ENCODE measurements at places on chromosomes 4 and X.

DNA sequence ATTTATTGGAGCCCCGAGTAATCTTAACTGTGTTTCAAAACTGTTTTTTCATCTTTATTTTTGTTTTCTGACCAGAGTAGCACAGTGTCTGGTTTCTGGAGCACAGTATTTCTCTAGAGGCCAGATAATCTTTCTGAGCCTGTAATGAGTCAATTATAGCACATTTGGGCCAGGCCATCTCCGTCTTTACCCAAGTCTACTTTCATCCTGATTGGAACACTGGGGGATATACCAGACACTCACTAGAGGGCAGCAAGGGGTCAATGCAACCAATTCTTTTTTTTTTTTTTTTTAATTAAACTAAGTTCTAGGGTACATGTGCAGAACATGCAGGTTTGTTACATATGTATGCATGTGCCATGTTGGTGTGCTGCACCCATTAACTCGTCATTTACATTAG, 282.0 kb downstream of the ARHGAP24 start:
- DNase-seq = no peak

DNA sequence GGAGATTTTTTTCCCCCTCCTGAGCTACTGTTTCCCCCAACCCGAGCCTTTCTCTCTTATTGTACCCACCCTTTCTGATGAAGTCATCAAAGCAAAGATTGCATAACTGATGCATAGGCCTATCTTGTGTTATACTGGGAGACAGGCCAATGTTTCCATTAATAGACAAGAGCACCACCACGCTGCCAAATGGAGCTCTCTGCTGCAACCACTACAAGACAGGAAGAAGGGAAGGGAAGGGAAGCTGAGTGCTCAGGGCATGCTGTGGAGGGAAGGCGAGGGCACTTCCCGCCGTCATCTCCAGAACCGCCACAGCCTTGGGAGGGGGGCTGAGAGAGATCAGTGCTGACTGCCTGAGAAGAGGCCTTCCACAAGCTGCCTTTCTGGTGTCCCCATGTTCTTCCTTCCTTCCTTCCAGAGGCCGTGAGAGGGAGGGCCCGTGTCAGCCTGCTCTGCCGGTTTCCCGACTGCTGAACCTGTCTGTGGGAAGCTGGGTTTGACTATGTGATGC, 75.0 kb downstream of the MGST2 start:
- peak; percentile 15 for DNase-seq

DNA sequence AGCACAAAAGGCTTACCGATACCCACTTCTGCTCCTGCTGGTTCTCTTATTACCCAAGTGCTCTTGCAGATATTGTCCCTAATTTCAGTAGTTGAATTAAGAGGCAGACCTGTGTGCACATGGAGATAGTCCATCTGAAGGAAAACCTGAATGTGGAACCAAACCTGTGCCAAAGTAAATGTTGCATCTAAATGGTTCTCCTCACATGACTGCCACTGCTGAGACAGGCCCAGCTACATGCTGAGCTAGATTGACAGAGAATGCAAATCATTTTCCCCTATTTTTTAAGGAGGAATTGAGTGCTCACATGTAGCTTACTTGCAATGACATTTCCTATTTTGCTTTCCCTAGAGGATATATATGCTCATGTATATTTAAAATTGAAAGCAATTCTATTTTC, 609.1 kb upstream of the TECRL start:
- no peak for DNase-seq

GRCh38 chrX:45513042-45513441, 312.4 kb upstream of the DIPK2B start:
- DNase-seq = no peak

DNA sequence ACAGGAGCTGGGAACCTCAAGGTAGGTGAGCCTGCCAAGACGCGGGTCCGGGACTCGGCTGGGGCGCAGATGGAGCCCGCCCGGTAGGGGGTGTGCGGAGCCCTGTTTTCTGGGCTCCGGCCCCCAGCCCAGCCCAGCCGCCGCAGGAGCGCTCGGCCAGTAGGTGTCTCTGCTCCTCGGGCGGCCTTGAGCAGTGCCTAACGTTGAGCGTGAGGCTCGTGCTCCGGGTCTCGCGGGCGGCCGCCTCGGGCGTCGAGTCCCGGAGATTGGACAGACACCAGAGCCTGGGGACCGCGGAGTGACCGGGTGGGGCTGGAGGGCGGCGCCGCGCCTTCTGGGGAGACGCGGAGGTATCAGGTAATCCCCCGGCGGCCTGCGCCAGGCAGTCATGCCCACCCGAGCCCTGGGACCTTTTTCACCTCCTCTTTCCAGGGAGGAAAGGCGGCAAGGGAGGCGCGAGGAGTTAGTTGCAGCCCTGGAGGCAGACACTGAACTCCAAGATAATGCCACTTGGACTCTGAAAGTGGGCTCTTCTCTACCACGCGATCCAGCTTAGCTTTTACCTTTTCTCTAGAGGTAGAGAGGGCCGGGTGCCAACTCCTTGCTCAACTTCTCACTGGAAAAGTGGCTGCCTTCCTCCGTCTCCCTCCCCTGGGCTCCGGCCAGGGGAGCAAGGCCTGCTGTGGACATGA, 14.5 kb upstream of the FGG start:
- no peak for DNase-seq

- DNase-seq = no peak
These were observed 45.4 kb downstream of the INTS12 start for GRCh38 chr4:105662935-105663675.

DNA sequence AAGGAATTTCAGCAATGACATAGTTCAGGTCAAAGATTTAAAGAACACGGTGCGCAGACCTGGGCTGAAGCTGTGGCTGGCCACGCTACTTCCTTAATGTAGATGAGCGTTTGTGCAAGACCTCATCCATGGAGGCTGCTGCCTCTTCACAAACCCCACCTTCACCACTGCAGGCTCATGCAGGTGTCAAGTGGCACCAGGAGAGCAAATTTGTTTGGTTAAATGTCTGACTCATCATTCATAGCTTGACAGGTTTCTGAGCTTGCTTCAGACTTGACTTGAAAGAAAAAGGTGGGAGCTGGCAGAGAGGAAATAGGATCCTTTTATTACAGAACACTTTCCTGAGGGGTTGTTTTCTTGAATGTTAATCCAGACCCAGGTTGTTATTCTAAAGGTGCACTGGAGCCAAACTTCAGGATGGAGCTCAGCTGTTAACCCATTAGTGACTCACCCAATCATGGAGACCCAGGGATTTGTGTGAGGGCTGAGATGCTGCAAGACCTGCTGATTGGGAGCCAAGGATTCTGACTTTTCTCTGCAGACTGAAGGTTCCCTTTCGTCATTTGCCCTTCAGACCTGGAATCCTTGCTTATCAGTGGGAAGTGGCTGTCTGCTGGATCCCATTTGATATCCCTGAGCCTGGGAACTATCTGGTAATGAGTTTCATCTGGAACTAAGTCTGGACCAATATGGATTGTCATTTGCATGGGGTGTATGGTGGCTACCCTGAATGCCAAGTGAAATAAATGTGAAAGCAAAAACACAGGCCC, 315.3 kb downstream of the PTTG2 start:
- DNase-seq = peak; percentile 2

- DNase-seq = no peak
These were observed 32.9 kb downstream of the EREG start for GRCh38 chr4:74397748-74398426.

DNA sequence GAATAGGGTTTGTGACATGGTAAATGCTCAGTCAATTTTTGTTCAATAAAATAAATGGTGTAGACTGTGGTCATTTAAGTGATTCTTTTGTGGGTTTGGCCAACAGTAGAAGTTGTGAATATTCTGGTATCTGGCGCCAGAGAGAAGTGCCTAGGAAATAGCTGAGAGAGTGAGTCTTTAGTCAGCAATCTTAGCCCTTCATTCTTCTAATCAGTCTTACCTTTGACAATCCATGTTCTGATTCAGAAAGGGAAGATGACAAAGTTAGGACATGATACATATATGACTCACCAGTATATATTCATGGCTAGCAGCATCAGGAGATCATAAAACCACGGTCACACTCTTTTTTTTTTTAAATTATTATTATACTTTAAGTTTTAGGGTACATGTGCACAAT, 141.8 kb upstream of the PCDH18 start:
- DNase-seq = peak; percentile 13

DNA sequence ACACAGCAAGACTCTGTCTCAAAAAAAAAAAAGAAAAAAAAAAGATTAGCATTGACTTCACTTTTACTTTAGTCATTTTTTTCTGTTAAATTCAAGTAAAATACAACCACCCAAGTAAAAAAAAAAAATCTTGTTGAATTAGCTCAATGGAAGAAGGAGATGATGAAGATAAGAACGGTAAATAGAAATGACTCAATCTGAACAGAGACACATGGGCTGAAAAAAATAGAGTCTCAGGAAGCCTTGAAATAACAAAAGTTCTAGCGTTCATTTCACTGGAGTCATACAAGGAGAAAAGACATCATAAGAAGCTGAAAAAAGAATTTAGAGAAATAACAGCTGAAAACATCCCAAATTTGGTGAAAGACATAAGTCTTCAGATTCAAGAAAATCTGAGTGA, 75.5 kb downstream of the CASP3 start:
- no peak for DNase-seq

GRCh38 chrX:18966624-18967023, 17.3 kb downstream of the PHKA2 start:
- no peak for DNase-seq

DNA sequence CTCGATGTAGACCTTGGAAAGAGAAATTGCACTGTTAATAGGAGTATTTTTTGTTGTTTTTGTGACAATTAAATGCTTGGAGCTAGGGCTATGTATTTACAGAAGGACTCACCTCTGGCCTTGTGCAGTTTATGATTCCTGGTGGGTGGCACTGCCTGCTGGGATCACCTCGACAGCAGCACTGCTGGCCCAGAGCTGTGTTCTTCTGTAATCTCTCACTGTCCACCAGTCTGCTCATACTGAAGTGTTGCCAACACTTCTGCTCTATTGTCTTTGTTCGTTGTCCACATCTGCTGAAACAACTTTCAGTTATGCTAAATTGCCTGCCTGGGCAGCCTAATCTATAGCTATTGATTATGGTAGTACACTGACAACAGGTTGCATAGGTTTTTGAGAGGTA, 194.4 kb upstream of the ANK2 start:
- no peak for DNase-seq
